A549 treated with RU486 at 1 μM for 4 hours (cell line): ENCODE measurements at places on chromosomes 4 and X. TPM values are rescaled to one million over a fixed set of nuclear protein-coding genes. Genes with fewer than 3 reads are reported as not detected.

Gene CCSER1
- not detected in 5 replicates for total RNA-seq

Gene CFAP99
- total RNA-seq: 0.07 to 0.22 TPM (median 0.15 TPM) in 4 of 5 replicates, not detected in the other

Gene TCEANC
- 0.53 to 0.80 TPM (median 0.73 TPM) in 5 replicates for total RNA-seq

Gene IL2RG
- 0.21 to 0.24 TPM (median 0.23 TPM) in 4 of 5 replicates, not detected in the other for total RNA-seq

Gene EVC
- 8.5 to 13.4 TPM (median 11.6 TPM) in 5 replicates for total RNA-seq

Gene TMEM129
- 14.6 to 26.8 TPM (median 21.1 TPM) in 5 replicates for total RNA-seq

Gene KIF4A
- total RNA-seq: 24.2 to 29.0 TPM (median 27.9 TPM) in 5 replicates

Gene GYG2
- total RNA-seq: 3.6 to 5.6 TPM (median 4.3 TPM) in 5 replicates

Gene SPANXN3
- total RNA-seq: not detected in 5 replicates

Gene GLRA3
- total RNA-seq: not detected in 5 replicates

Gene ARL9
- not detected in 5 replicates for total RNA-seq

Gene NCAPG
- 12.6 to 29.4 TPM (median 26.2 TPM) in 5 replicates for total RNA-seq

Gene GPR50
- 0.07 to 0.24 TPM (median 0.12 TPM) in 5 replicates for total RNA-seq

Gene SHISA3
- total RNA-seq: 0.05 TPM in 1 of 5 replicates, not detected in the others

Gene CDS1
- 0.62 to 0.84 TPM (median 0.72 TPM) in 5 replicates for total RNA-seq

Gene IL21
- total RNA-seq: not detected in 5 replicates

Gene CSAG1
- 0.25 to 0.82 TPM (median 0.59 TPM) in 5 replicates for total RNA-seq

Gene IL2
- not detected in 5 replicates for total RNA-seq

Gene DCX
- total RNA-seq: not detected in 5 replicates

Gene PDCL2
- total RNA-seq: not detected in 5 replicates

Gene P2RY8
- 0.02 to 0.04 TPM in 2 of 5 replicates, not detected in the others for total RNA-seq

Gene SYTL5
- total RNA-seq: 0.28 to 0.42 TPM (median 0.37 TPM) in 5 replicates

Gene TASL
- total RNA-seq: not detected in 5 replicates

Gene PAGE5
- not detected in 5 replicates for total RNA-seq

Gene ZNF630
- total RNA-seq: 0.14 to 0.55 TPM (median 0.37 TPM) in 5 replicates
